ENCODE measurements at places on chromosomes 2 and 18.

DNA sequence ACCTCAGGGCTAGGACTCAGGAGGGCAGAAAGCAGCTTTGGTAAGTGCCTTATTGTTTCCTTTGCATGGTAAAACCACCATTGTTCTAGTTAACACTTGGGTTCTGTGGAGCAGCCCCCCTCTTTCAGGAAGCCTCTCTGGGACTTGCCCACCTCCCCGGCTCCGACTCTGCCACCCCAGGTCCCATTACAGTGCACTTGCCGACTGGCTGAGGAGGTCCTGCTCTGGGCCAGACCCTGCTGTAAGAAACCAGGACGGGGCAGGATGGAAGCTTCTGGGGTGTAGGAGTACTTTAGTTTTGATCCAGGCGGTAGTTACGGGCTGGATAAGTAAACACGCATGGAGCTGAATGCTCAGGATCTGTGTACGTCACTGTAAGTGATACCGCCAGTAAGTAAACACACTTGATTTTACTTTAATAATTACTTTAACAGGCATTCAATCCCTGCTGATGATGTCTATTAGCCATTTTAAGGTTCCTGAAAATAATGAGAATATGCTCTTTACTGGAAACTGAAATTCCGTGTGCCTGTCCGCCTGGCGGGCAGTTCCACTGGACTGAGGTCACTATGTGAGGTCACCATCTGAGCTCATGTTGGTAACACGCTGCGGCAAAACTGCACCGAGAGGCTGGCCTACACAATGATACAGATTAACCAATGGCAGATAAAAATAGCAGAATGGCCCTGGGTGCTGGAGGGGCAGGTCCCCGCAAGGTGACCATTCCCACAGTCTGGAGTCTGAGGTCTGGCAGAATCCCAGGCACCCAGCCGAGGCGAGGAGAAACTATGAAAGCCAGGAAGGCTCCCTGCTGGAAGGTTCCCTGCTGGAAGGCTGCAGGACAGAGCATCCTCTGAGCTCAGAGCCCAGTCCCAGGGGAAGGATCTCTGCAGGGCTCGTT is 25.2 kb downstream of the HS1BP3 start:
- no peak for DNase-seq

- no peak for DNase-seq
Measured at GRCh38 chr2:42191285-42192009, 22.3 kb downstream of the EML4 start.

- peak; percentile 27 for DNase-seq
Measured at GRCh38 chr2:236873636-236874035, 212.1 kb upstream of the COPS8 start.

- no peak for DNase-seq
Measured at GRCh38 chr18:50079571-50080295, 115.2 kb downstream of the MYO5B start.

DNA sequence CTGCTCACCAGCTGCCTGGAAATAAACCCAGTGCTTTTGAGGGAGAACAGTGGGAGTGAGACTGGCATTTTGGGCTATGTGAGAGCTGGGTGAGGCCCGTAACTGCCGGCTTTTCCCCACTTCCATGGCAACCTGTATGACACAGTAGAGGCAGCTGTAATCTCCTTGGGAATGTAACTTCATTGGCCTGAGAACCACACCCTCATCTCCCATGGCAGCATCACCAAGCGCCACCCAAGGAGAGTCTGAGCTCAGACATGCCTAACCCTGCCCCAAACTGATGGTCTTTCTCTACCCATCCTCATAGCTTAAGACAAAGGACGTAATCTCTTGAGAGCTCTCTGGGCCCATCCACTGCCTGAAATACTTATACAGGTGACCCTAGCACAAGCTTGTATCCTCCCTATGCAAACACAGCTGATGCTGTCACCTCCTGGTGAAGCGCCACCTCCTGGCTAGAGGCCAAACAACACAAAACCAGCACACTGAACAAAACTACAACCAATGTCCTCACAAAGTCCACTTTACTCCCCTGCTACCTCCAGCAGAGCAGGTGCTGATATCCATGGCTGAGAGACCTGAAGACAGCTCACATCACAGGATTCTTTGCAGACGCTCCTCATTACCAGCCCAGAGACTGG is 763.4 kb upstream of the NRXN1 start:
- DNase-seq: no peak

Measured in fibroblast of skin of abdomen (primary cell).